ENCODE measurements at places on chromosomes 11 and 22.

DNA sequence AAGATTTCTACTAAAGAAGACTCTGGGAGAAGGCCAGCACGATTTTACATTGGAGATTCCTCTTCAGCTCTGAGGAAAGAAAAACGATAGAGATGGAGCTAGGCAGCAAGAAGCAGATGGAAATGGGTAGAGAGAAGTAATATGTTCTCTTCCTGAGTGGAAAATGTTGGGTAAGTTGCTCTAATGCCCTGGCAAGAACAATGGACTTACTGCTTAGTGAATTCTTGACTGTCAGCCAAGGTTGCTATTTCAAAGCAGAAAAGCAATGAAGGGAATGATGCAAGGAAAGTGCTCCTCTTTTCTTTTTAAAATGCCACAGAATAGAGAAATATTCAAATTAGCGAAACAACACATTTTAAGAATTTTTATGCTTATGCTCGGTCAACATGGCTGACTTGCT is 38.4 kb upstream of the CWF19L2 start:
- DNase-seq: peak; percentile 21

GRCh38 chr11:83004746-83005556 is 66.7 kb downstream of the RAB30 start:
- DNase-seq: no peak

- no peak for DNase-seq
Observed at GRCh38 chr11:90646706-90647105, 423.9 kb upstream of the CHORDC1 start.

- DNase-seq: peak; percentile 49
Observed at GRCh38 chr11:115496892-115497291, 7.3 kb downstream of the CADM1 start.

All from HepG2 (cell line).